ENCODE measurements at places on chromosomes 5 and 9.

DNA sequence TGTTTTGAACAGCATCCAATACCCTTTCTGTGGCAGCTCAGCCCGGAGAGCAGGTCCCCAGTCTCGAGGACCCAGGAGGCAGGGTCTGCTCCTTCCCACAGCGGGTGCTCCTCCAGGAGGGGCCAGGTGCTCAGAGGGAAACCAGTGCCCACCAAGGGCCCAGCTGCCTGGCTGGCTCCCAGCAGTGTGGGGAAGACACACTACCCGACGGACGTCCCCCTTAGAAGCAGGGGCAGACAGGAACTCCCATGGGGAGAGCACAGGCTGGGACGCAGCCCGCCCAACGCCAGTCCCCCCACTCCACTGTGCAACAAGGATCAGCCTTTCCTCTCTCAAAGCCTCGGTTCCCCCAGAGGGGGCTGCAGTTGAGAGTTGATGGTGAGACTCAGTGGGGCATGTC is 57.6 kb downstream of the ADAMTS2 start:
- DNase-seq: no peak

- DNase-seq: no peak
Observed at GRCh38 chr9:125240649-125240999, 519 bp downstream of the HSPA5 start.

- DNase-seq: peak; percentile 24
Observed at GRCh38 chr5:142014911-142015584, 2.2 kb upstream of the GNPDA1 start.

GRCh38 chr5:39171647-39172046 is 47.7 kb downstream of the FYB1 start:
- no peak for DNase-seq

- DNase-seq: no peak
Observed at GRCh38 chr5:174736331-174736721, 11.9 kb downstream of the MSX2 start.

- DNase-seq: no peak
Observed at GRCh38 chr9:124780757-124781151, 3.8 kb downstream of the OLFML2A start.
